Sciatic nerve (tissue), 2 donors: ENCODE measurements at places on chromosomes 5 and 9. TPM values are rescaled to one million over a fixed set of nuclear protein-coding genes. Genes with fewer than 3 reads are reported as not detected.

DNA sequence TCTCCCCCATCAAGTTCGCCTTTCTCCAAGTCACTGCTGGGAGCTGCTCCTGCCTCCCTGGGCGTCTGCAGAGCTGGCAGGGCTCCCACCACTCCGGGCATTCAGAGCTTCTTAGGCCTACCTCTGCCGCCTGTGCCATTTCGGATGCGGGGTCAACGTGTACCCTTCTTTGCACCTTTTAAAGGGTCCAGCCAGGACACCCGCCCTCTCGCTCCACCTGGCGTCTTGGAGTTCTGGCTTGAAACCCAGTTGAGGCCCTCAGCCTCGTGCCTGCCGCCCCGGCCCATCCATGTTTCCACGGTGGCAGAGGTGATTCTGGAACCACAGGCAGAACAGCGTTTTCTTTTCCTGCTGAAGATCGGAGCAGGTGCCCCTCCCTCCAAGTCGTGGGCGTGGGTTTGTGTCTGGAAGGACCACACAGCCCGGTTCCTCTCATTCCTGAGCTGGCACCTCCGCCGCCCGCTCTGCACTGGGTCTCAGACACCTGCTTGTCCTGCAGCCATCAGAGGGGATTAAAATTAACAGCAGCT is 32.9 kb downstream of the NDUFS6 start:
- no peak for DNase-seq

GRCh38 chr9:36985769-36986467 is 48.1 kb downstream of the PAX5 start:
- DNase-seq: no peak

GRCh38 chr5:40619421-40619820 is 60.3 kb upstream of the PTGER4 start:
- no peak for DNase-seq

- no peak for DNase-seq
Observed at GRCh38 chr9:88950341-88951154, 40.7 kb upstream of the S1PR3 start.

DNA sequence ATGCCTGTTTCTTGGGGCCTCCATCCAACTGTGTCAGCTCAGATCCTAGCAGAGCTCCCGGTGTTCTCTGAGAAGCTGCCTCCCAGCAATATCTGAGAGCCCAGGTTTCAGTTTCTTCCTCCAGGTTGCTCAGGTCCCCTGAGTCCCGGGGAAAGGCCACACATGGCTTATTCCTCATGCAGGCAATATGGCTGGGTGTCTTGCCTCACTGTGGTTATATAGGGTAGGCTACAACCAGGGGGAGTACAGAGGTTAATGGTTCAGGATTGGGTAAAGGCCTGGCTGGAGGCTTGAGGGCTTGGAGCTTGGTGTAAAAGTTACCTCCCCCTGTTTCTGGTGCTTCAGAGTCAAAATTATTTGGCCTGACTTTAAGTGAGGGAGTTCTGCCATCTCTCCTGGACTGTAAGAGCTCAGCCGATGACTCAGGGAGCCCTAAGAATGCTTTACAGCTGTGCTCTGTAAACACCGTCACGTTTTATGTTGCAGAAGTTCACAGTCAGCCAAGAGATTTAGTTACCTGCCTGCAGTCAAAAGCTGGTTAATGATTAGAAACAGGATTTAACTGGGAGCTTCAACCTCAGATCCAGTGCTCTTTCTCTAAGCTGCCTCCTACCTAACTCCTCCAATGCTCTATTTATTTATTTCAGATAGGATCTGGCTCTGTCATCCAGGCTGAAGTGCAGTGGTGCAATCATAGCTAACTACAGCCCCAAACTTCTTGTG is 24.3 kb upstream of the UBAP2 start:
- DNase-seq: no peak

GRCh38 chr9:125515983-125516940 is 190.7 kb downstream of the MAPKAP1 start:
- no peak for DNase-seq

DNA sequence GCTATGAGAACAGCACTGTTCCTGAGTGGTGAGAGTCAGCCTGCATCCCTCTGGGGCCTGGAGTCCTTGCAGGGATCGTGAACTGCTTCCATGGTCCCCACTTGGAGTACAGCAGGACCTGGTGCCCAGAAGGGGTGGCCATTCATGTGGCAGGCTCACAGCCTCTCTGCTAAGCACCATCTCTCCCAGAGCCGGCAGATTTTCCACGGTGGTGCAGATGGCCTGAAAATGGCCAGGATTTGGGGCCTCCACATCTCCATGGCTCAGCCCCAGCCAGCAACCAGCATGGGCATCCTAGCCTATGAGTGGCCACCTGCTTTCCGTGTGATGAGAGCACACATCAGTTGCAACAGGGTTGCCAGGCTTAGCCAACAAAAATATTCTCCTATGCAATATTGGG is 33.9 kb upstream of the SEMA4D start:
- no peak for DNase-seq

DNA sequence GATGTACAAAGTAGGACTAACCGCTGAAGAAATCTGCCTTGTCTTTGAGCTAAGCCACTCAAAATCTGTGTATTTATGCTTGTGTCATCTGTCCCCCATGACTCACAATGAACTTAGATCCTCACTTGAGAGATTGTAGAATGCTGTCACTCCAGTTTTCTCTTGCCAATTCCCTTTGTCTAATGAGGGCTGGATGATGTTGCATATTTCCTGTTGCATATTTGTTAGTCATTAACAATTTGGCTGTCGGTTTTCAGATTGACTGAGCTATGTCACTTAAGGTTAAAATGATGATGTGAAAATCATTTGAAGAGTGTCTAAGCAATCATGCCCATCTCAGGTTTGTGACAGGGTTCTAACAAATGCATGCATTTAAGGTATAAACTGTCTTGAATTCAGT is 481.7 kb downstream of the CDH10 start:
- DNase-seq: no peak

GRCh38 chr5:122267185-122267584 is 44.9 kb upstream of the SNCAIP start:
- no peak for DNase-seq

GRCh38 chr9:75120686-75121085 is 32.4 kb downstream of the OSTF1 start:
- DNase-seq: no peak

GRCh38 chr5:135324897-135325650 is 74.0 kb downstream of the MACROH2A1 start:
- no peak for DNase-seq

GRCh38 chr5:101306391-101307137 is 403.5 kb upstream of the ST8SIA4 start:
- DNase-seq: no peak

DNA sequence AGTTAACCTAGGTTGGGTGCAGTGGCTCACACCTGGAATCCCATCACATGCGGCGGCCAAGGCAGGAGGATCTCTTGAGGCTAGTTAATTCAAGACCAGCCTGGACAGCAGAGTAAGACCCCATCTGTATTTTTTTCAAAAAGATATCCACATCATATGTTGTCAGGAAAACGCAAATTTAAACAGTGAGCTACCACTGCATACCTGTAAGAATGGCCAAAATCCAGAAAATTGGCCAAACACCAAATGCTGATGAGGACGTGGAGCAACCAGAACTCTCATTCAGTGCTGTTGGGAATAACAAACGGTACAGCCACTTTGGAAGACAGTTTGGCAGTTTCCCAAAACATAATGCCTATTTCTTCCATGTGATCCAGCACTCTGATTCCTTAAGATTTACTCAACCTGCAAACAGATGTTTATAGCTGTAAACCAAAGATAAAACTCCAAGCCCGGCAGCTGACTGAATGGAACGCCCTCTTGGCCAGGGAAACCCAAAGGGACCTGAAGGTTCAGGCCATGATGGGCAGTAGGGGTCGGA is 12.4 kb downstream of the CEL start:
- no peak for DNase-seq

- DNase-seq: no peak
Observed at GRCh38 chr5:116299746-116300640, 215.2 kb downstream of the COMMD10 start.

- DNase-seq: no peak
Observed at GRCh38 chr9:70262366-70262765, 3.6 kb downstream of the SMC5 start.

DNA sequence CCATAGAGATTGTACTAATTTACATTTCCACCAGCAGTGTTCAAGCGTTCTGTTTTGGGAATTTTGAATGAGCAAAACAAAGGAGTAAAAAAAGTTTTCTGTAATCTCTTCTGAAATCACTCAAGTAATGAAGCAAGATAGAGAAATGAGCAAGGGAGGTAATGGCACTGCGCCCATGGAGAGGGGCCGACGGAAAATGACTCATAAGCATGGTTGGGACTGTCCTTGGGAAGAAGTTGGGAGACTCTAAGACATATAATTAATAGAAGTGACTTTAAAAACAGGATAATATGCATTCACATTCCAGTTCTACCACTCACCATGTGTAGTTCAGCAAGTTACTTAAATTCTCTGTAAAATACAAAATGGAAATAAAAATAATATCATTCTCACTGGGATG is 62.5 kb upstream of the C5orf46 start:
- DNase-seq: no peak

- DNase-seq: no peak
Observed at GRCh38 chr9:105251733-105252404, 7.4 kb downstream of the SLC44A1 start.

DNA sequence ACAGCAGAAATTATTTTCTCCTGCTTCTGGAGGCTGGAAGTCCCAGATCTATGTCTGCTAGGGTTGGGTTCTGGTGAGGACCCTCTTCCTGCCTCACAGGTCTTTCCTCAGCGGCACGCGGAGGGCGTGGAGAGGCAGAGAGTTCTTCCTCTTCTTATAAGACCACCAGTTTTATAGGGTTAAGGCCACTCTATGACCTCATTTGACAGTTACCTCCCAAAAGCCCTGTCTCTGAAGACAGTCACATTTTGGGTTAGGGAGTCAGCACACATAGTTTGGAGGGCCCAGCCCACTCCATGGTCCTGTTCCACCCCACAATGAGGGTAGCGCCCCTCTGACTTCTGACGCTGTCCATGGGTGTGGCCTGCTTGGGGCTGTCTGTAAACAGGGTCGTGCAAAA is 46.7 kb downstream of the TRIP13 start:
- peak; percentile 42 for DNase-seq

GRCh38 chr5:156707750-156708149 is 142.3 kb upstream of the PPP1R2B start:
- DNase-seq: no peak

GRCh38 chr9:4815381-4815956 is 22.7 kb downstream of the RCL1 start:
- no peak for DNase-seq

DNA sequence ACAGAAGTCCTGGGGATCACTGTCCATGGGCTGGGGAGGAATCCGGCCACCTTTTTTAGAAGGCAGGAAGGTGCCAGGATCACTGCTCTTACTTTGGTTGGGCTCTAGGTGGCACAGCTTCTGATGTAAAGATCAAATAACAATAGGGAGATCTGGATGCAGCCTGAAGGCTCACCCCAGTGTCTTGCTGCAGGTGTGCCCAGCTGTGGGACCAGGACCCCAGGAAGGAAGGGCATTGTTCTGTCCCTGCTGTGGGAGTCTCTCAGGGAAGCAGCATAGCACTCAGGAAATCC is 69.6 kb downstream of the DAB2IP start:
- no peak for DNase-seq

GRCh38 chr9:130666393-130667119 is 2.2 kb downstream of the PRDM12 start:
- DNase-seq: no peak

DNA sequence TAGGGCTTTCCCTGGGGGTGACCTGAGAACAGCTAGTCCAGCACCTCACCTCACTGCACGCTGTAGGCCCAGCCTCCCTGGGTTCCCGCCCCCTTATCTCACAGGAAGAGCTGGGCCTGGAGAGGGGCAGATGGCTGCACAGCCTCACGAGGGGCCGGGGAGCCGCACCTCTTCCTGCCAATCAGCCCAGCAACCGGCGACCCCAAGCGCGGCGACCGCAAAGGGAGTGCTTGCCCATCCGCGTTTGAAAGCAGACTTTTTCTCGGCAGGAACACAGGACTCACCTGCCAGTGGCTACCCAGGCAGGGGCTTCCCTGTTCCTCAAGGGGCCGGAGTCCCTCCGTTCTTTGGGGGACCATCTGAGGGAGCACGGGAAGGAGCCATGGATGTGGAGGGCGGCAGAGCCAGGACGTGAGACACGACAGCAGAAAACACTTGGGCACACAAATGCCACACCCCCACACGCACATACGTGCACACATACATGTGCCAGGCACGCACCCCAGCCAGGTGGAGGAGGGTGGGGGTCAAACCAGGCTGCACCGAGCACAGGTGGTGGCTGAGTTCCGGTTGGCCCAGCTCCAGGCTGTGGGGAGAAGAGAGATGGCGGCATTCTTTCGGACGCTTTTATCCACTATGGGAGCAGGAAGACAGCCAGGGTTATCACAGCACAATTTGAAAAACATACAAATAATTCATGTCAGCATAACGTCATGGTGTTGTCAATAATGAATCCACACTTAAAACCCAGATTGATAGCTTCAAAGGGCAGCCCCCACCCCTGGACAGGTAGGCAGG is 11.3 kb downstream of the TMEM250 start:
- DNase-seq: no peak

GRCh38 chr9:95077053-95077765 is 240.3 kb downstream of the FANCC start:
- peak; percentile 55 for DNase-seq

GRCh38 chr5:26649000-26649399 is 389.4 kb downstream of the CDH9 start:
- no peak for DNase-seq

GRCh38 chr9:91720313-91720712 is 229.7 kb downstream of the ROR2 start:
- DNase-seq: no peak

DNA sequence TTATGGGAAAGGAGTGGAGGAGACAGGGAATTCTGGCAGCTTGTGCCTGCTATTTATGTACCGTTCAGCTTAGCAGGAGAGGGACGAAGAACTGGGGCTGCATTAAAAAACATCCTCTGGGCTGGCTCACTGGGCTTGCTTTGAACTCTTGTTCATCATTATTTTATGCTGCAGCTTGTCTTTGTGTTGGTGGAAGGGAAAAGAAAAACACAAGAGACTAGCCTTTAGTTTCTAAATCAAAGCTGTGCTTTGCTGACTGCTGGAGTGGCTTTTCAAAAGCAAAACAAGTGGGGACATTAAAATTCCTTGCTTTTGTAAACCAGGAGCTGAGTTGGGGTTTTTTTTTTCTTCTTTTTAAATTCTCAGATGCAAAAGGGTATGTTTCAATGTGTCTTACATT is 5.9 kb upstream of the RGMB start:
- no peak for DNase-seq

- DNase-seq: no peak
Observed at GRCh38 chr9:24545847-24546522, at the start of gene IZUMO3. Gene IZUMO3 (minus strand): TSS chr9:24545897. CDS start chr9:24545649, 248 bp downstream.

GRCh38 chr5:150061538-150061995 is 24.8 kb downstream of the CSF1R start:
- peak; percentile 54 for DNase-seq

- no peak for DNase-seq
Observed at GRCh38 chr9:107647141-107647540, 157.6 kb upstream of the KLF4 start.

TLR4 gene
- total RNA-seq: 25.3 TPM

TIFAB gene
- total RNA-seq: 0.22 TPM

FBP1 gene
- 13.6 TPM for total RNA-seq

AHRR gene
- total RNA-seq: 5.1 TPM

FOXD1 gene
- total RNA-seq: 99.3 TPM

ARSI gene
- total RNA-seq: 6.3 TPM

SURF1 gene
- total RNA-seq: 40.9 TPM

DND1 gene
- 1.4 TPM for total RNA-seq

ZNF462 gene
- 51.1 TPM for total RNA-seq

SSNA1 gene
- total RNA-seq: 27.6 TPM

CCNO gene
- total RNA-seq: 0.22 TPM

SLC45A2 gene
- total RNA-seq: not detected

ENTREP1 gene
- total RNA-seq: 2.9 TPM

FBLL1 gene
- total RNA-seq: 0.22 TPM

FOXD4 gene
- total RNA-seq: 0.45 TPM

BHMT2 gene
- 33.2 TPM for total RNA-seq

IFNA2 gene
- total RNA-seq: not detected
